Effector CD4-positive, alpha-beta T cell (primary cell): ENCODE measurements at places on chromosomes 16 and 17.

- DNase-seq, result no peak
Observed at GRCh38 chr16:88014252-88014781, 63.1 kb downstream of the BANP start.

DNA sequence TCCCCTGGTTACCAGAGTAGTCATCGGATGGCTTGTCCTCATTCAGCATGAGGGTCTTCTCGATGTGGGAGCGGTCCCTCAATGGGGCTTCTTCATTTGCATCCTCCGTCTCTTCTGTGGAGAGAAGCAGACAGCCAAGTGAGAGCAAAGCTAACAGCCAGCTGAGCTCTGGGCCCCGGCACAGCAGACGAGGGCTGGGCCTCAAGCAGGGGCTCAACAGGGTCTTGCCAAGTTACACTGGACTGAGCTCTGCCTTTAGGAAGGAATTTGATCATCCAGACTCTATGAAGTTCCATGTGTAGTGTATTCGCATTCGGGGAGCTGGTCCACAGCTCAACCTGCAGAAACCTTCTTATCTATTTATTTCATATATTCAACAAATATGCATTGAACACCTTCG, 37.4 kb downstream of the SRL start:
- DNase-seq, result no peak

DNA sequence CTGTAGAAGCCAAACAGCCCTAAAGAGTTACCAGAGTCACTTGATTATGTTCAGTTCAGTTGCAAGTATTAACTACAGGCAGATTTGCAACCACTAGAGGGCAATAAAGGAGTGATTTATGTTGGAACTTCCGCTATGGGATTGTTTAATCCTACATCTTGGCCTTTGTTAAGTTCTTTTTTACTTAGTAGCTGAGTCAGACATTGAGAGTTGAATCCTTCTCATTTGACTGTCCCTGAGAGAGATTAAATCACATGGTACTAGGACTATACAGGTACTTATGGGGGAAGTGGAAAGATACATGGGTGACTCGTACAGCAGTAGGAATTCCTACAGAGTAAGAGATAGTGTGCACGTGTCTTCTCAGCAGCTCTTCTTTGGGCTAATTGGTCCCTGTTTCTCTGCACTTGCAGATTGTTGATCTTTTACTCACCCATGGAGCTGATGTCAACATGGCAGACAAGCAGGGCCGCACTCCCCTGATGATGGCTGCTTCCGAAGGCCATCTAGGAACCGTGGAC, 40.3 kb downstream of the CYB561 start:
- DNase-seq, result no peak

DNA sequence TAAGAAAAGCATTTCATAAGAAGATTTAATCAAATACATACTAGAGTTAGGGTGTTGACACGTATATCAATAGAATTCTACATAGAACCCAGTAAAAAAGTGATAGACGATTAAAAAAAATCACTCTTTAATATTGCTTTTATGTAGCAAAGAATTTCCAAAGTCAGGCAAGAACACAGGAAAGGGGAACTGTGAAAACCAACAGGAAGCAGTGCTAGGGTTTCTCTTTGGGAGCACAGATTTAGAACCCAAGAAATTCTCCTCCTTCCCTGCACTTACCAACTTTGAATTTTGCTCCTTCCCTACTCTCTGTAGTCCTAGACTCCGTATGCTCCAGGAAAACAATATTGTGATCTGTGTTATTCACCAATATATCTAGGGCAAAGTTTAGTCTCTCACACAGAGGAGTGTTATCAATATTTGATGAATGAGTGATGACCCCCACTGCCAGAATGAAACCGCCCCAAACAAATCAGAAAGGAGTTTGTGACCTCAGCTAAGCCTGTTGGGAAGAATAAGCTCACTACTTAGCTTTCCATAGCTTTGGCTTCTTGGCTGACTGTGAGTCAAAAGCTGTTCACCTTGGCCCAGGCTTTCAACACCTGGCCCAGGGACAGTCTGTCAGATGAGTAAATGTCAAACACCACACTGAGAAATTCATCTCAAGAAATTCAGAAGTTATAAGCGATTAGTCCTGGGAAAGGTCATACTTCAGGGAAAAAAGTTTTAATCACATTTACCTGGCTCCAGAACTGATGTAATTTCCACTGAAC, 8.6 kb downstream of the RFWD3 start:
- DNase-seq, result no peak

GRCh38 chr17:14302431-14303099, 1.7 kb downstream of the HS3ST3B1 start:
- DNase-seq, result peak; percentile 74

DNA sequence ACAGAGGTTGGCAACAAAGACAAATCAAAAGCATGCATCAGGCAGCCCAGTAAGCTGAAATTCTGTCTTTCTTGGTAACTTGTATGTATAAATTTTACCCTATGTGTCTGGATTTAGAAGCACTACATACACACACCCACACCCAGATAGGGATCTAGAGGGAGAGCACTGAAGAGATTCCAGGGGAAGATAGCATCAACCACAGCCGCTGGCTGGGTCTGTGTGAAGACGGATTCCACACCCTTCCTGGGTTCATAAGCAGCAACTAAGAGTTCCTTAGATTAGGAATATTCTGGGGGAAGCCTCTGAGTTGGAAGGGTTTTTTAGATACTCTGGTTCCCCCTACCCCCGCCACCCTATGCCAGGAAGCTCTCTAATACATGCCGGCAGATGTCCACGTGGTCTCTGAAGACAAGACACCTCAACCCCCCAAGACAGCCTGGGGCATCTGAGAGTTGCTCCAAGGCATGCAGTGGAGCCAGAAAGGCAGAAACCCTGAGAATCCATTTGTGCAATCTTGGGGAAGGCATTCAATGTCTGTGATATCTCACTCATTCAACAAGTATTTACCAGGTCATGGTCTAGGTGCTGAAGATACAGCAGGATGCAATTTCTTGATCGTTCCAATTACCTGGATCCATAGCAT, 86.4 kb downstream of the NOG start:
- no peak for DNase-seq

DNA sequence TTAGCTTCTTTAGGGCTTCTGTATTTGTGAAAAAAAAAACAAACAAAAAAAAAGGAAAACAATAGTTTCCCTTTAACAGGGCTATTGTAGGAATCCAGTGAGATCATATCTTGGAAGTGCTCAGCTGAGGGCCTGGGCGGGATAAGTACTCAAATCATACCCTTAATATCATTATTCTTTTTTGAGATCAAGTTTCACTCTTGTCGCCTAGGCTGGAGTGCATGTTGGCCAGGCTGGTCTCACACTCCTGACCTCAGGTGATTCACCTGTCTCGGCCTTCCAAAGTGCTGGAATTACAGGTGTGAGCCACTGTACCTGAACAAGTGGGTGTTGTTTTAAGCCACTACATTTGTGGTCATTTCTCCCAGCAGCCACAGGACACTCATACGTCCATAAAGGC, 87.0 kb downstream of the CDH13 start:
- DNase-seq, result no peak

- no peak for DNase-seq
Observed at GRCh38 chr16:80518436-80518835, 22.4 kb upstream of the DYNLRB2 start.

- peak; percentile 52 for DNase-seq
Observed at GRCh38 chr17:81241648-81242420, 2.7 kb downstream of the NDUFAF8 start.

- no peak for DNase-seq
Observed at GRCh38 chr17:8159032-8159400, 3.7 kb downstream of the VAMP2 start.

GRCh38 chr16:24918641-24919040, 72.9 kb downstream of the SLC5A11 start:
- no peak for DNase-seq

- DNase-seq, result no peak
Observed at GRCh38 chr16:10988164-10988803, 43.9 kb downstream of the CLEC16A start.

GRCh38 chr17:55273579-55274354, 9.0 kb downstream of the HLF start:
- no peak for DNase-seq

- peak; percentile 29 for DNase-seq
Observed at GRCh38 chr17:55295411-55296170, 30.8 kb downstream of the HLF start.

DNA sequence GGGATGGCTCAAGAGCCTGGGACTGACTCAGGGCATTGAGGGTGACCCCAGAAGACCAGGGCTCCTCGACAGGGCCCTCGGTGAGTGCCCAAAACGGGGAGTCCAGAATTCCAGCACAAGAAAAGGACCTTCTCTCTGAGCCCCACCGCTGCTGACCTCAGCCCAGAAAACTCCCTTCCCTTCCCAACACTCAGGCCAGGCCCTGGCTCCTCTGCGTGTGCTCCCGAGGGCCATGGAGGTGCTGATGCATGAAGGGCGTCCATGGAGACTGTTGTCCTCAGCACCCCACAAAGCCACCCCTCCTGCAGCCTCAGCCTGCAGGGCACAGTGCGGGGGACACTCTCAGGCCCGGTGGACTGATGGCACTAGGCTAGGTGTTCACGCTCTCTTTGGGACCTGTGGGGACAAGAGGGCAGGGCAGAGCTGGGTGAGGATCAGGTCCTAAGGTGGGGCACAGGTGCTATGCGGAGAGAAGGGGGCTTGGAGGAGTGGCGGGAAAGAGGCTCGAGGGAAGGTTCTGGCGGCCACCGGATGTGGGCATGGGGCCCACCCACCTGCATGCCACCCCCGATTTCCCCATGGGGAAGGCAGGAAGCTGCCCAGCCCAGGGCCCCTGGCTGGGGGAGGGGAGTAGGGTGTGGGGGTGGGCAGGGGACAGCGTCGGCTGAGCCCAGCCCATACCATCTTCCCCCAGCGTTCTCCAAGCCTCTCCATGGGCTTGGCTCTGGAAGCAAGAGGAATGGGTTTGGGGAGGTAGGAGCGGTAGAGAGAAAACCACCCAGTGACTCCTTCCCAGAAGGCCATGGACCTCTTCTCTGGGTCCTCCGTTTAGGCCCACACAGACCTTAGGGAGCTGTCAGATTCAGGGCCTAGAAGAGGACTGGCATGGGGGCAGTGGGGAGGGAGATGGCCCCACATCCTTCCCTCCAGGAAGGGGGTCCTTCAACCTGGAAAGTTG, 4.5 kb upstream of the TSPOAP1 start:
- no peak for DNase-seq

DNA sequence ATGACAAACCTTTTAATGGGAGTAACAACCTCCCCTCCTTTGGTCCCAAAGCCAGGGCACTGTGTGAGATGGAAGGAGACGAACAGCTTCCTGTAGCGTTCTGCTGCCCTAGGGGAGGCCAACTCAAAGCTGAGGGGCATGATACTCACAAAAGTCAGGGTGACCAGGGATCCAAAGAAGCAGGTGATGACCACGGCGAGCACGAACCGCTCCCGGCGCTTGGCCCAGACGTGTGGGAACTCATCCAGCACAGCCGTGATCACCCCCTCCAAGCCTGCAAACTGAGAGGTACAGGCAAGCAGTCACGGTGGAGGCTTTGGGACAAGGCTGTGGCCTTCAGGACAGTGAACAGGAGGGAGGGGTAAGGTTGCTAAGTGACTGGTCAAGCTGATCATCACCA, 25.1 kb downstream of the SLC6A4 start:
- no peak for DNase-seq

GRCh38 chr16:68387301-68387700, 61.0 kb downstream of the SMPD3 start:
- no peak for DNase-seq

- no peak for DNase-seq
Observed at GRCh38 chr16:54934481-54935265, 4.0 kb downstream of the IRX5 start.

DNA sequence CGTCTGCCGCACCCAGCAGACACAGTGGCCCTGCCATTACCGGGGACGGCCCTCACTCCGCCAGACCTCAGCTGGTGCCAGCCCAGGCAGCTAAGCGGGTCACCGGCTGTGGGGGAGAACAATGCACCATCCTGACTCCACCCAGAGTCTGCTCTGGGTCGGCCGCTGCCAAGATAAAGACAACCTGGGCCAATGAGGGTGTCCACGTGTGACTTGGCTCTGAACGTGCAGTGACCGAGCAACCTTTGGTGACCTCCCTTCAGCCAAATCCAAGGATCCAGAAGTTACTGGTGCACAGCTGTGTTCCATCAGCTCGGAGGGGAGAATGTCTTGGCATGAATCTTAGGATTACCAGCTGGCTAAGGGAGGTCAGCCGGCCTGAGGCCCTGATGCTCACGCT, 155.9 kb downstream of the NTN1 start:
- DNase-seq, result no peak

- peak; percentile 43 for DNase-seq
Observed at GRCh38 chr17:49817993-49818392, 29.5 kb downstream of the KAT7 start.

GRCh38 chr16:19384656-19385055, 33.0 kb upstream of the TMC5 start:
- no peak for DNase-seq

GRCh38 chr17:31788956-31789355, 70.1 kb downstream of the COPRS start:
- no peak for DNase-seq

DNA sequence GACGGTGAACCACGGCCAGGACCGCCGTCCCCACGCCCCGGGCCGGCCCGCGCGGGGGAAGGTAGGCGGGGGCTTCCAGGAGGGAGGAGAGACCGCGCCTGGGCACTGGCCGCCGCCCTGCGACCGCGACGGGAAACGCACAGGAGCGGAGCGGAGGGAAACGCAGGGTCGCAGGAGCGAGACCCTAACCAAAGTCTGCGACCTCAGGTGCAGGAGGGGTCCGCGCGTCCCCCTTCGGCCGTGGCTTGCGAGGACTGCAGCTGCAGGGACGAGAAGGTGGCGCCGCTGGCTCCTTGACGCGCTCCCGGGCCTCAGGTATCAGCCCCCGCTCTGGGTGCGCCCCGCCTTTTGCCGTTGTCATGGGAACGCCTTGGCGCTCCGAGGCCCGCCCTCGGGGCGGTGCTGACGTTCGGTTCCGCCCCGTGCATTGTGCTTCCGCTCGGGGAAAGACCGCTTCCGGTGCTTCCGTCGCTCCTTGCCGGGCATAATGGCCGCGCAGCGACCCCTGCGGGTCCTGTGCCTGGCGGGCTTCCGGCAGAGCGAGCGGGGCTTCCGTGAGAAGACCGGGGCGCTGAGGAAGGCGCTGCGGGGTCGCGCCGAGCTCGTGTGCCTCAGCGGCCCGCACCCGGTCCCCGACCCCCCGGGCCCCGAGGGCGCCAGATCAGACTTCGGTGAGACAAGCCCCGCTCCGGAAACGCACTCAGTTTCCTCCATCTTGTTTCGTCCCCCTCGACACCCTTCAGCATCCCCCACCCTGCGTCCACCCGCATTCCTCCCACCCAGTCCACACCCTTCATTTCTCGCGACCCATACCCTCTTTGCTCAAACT, at the start of gene OVCA2:
Gene OVCA2, plus strand, starts transcription at position 462 of the 829 bp plus-strand sequence. Its CDS starts 26 bp downstream, at position 488.
- DNase-seq, result peak; percentile 97

DNA sequence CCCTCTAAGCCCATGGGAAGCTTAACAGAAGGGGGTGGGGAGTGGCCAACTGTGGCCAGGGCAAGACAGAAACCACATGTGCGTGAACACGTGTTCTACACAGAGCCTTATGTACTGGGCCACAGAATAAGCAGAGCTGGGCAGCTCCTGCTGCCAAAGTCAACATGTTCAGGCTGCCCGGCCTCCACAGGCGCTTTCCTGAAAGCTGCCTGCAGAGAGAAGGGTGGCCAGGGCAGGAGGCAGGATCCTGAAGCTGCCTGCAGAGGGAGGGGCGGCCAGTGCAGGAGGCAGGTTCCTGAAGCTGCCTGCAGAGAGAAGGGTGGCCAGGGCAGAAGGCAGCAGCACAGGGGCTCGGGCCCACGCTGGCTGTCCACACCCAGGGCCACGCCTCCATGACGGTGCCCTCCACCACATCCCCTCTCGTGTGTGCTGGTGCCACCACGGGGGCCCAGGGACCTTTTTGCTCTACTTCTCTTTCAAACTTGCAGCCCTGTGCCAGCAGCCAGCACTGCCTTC, 79.5 kb downstream of the ANKRD11 start:
- DNase-seq, result no peak

- no peak for DNase-seq
Observed at GRCh38 chr16:77057161-77057774, 133.7 kb upstream of the MON1B start.
